Glutamatergic neuron (in vitro differentiated cells): ENCODE measurements at places on chromosomes 11 and 22.
A peak's percentile ranks its signal among the peaks of the same experiment; 100 is the strongest.

- no peak for DNase-seq
These were observed 36.3 kb downstream of the KCNC1 start for GRCh38 chr11:17770917-17771316.

DNA sequence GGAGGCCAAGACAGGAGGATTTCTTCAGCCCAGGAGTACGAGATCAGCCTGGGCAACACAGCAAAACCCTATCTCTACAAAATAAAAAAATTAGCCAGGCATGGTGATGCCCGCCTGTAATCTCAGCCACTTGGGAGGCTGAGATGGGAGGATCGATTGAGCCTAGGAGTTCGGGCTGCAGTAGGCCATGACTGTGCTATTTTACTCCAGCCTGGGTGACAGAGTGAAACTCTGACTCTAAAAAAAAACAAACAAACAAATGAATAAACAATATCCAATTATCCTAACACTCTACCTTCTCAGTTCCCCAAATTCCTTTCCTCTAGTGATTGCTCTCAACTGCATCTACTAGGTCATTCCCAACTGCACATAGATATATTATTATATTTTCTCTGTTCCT lies 5.4 kb downstream of the NUP160 start:
- no peak for DNase-seq

DNA sequence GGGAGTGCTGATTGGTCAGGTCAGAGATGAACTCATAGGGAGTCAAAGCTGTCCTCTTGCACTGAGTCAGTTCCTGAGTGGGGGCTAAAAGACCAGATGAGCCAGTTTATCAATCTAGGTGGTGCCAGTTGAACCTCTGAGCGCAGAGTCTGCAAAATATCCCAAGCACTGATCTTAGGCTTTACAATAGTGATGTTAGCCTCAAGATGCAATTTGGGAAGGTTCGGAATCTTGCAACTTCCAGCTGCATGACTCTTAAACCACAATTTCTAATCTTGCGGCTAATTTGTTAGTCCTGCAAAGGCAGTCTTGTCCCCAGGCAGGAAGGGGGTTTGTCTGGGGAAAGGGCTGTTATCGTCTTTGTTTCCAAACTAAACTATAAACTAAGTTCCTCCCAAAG lies 92.3 kb upstream of the PARVA start:
- DNase-seq = no peak

- no peak for DNase-seq
These were observed 7.0 kb upstream of the NEFH start for GRCh38 chr22:29473001-29473400.

DNA sequence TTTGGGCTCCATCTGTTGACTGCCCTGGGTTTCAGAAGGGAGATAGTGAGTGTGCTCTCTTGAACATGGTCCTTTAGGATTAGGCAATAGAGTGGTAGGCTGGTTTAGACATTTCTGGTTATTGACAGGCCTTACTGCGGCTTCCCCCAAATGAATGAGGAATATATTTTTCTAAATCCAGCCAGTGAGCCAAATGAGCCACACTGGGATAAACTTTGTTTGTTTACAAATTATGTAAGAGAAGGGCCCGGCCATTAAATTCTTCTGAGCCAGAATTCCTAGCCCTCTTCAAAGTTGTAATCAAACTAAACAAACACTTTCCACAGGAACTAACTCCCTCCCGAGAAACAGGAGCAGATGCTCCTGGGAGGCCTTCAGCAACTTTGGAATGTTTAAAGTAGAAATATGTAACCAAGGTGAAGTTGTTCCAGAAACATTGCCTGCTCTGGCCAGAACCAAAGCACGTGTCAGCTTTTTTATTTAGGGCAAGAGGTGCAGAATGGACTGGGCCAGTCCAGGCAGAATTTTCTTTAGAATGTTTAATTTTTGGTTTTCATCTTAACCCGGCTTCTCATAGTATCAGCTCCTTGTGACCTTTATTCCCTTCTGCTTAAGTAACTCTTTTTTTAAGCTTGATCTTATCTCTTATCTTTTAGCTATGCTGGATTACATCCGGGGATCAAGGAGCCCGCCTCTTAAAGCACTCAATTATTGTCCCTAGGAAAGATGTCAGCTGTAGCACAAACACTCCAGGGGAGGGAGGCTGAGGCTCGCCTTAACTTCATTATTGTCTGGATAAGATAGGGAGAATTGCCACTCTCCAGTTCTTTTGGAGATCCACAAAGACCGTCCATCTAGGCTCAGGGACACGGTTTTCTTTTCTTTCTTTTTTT lies 28.7 kb downstream of the ZNRF3 start:
- DNase-seq = no peak

- no peak for DNase-seq
These were observed 317.8 kb downstream of the MIAT start for GRCh38 chr22:26974914-26975803.

- no peak for DNase-seq
These were observed 9.6 kb downstream of the PNPLA5 start for GRCh38 chr22:43882122-43882767.

DNA sequence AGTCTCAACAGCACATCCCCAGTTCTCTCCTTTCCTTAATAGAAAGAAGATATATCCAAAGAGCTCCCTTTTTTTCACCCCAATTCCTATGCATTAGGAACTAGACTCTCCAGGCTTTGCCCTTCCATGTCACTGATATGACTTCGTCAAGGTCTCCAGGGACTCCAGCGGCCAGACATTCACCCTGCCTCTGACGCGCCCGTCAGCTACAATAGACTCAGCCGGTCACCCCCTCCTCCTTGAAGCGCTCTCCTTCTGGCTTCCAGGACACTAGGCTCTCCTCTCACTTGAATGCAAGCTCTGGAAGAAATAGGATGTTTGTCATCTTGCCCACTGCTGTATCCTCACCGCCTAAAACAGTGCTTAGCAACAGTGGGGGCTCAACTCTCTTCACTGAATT lies 14.9 kb upstream of the ELFN2 start:
- no peak for DNase-seq

GRCh38 chr11:65637794-65638419 lies at the start of gene SIPA1:
SIPA1 (plus strand) TSS chr11:65638101; CDS start chr11:65640922, 2,821 bp downstream.
- DNase-seq = peak; percentile 84

- peak; percentile 47 for DNase-seq
These were observed 22.3 kb downstream of the RTN4R start for GRCh38 chr22:20245577-20246367.

- no peak for DNase-seq
These were observed 20.4 kb downstream of the RSPH14 start for GRCh38 chr22:23121424-23121823.

DNA sequence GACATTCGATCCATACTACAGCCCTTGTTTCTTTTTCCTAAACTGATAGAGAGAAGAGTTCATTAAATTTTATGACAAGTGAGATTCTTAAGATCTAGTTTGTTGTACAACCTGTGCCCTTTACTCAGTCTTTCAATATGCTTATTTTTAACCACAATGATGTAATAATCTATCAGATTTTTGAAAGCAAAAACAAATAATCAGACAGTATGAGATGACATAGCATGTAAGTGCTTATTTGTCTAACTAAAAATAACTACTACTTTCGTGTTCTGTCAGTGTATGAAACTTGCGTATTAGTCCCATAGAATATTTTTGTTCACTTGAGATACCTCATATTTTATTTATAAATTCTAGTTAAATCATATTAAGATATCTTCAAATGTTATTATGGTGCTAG lies 33.2 kb downstream of the RAB39A start:
- no peak for DNase-seq

DNA sequence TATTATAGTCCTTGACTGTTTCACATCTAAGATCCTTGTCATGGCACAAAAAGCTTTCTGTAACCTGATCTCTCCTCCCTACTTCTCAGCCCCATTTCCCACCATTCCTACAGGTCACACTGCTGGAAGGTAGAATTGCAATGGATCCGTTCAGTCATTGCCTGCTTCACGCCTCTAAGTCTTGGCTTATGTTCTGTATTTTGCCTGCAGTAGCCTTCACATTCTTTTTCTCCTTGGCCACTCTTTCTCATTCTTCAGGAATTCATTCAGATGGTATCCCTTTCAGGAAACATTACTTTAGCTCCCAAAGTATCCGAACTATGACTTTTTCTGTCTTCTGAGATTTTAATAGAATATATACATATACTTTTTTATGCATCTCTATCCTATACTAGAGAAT lies 731.5 kb downstream of the NTM start:
- no peak for DNase-seq

DNA sequence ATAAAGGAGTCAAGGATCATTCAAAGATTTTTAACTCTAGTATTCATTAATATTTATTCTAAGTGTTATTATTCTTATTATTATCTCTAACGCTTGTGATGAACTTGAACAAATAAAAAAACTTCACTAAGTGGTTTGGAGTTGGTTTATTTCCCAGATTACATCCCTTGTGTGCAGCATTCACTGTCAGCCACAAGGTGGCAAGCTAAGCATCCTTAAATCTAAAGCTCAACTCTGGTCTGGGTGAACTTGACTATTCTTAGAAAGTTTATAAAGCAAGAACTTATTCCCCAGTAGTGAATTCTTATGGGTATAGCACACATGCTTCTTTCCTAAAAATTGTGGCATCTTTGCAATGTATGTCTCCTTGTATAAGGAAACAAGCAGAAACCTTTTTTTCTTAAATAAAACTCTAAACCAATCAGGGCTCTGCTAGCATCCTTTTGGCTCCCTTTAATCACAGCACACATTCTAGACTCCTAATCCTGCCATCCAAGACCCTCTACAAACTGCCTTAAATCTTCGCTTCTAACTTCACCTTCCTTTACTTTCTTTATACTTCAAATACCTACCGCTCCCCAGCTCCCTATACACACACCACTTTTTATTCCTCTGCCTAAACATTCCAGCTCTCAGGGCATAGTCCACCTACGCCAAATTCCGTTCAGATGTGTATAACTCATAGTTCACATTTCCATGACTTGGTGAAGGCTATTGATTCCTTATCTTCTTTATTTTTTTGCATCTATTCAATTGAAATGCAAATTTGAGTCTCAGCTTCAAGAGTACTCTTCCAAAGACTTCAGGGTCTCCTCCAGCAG lies 1068.8 kb downstream of the DLG2 start:
- peak; percentile 27 for DNase-seq

- DNase-seq = no peak
These were observed 94.7 kb downstream of the SERGEF start for GRCh38 chr11:17918049-17918605.

- no peak for DNase-seq
These were observed 94.2 kb downstream of the PTPRJ start for GRCh38 chr11:48074425-48075181.

DNA sequence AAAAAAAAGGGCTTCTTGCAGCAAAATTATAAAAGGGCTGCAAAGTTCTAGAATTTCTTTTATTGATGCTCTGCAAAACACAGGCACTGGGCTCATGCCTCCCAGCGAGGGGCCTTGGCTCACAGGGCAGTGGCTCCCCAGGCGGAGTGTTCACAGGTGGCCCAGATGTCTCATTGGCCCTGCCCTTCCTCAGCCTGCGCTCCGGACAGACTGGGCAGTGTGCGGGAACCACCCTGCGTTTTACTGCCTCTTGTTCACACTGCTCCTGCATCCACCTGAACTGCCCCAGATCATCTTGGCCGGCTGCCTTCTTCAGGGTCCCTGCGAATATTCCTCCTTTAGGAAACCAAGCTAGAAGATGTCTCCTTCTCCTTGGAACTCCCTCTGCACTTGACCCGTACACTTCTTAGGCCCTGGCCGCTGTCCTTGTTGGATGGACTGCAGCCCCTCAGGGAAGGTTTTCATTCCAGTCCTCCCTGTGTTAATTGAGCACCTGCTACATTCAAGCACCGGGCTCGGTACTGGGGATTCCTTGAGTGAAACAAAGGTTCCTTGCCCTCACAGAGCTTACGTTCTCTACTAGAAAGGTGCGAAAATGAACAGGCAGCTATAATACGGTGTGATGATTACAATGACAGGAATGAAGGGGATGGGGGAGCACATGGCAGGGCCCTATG lies 4.5 kb downstream of the TUBA8 start:
- no peak for DNase-seq

GRCh38 chr11:10351765-10352641 lies 47.1 kb downstream of the ADM start:
- peak; percentile 19 for DNase-seq

DNA sequence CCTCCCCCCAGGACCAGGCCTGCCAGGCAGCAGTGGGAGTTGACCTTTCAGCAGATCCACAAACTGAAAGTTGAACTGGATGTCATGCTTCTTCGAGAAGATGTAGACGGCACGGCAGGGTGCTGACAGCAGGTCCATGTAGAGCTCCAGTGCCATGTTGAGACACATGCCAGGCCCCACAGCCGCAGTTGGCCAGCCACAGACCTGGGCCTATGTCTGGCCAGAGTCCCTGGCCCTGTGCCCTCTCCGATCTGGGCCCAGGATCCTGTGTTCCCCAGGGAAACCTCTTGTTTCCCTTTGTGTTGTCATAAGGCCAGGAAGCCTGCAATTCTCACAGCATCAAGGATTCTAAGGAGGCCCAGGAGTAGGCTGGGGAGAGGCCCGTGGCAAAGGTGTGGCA lies at the start of gene GSTT4:
Gene GSTT4, minus strand, starts transcription at position 253 of the 400 bp plus-strand sequence. Its CDS starts 97 bp downstream, at position 156.
- DNase-seq = no peak

GRCh38 chr11:97092823-97093222 lies 703.0 kb downstream of the JRKL start:
- no peak for DNase-seq

DNA sequence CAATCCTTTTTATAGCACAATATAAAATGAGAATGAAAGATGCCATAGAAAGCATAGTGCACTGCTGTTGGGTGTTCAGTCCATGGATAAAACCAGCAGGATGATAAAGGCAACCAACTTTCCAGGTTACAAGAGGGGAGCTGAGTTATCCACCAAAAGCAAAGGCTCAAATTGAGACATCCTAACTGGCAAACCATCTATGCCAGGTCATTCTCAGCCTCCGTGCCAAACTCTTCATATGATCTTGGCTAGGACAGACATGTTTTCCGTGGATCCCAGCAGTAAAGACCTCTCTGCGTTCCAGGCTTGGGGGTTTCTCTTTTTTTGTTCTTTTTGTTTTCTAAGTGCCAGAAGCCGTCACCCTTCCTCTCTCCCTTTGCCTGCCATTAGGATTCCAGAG lies 7.3 kb upstream of the APOA1 start:
- no peak for DNase-seq

DNA sequence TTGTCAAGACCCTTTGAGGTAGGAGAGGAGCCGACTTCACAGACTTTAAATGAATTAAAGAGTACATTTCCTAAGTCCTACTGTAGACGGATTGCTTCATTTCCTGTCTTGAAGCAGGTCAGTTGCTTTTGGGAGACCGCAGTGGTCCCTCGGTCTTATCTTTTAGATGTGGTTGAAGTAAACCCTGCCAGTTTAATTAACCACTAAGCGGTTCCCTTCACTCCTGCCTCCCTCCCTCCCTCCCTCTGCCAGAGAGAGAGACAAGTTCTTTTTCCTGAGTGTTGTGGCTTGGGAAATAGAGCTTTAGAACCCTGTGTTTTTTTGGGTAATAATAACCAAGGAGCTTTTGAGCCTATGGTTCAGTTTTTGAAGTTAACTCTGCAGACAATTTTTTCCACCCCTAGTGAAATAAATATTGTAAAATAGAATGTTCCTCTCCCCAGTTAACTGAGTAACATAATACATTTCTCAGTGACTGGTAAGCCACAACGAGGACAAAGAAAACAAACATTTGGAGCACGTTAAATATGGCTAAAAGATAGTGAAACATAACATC lies 147.5 kb downstream of the LDLRAD3 start:
- DNase-seq = no peak

- no peak for DNase-seq
These were observed 716 bp upstream of the TYMP start for GRCh38 chr22:50530580-50530876.

GRCh38 chr11:126265811-126266210 lies 2.9 kb downstream of the SRPRA start:
- no peak for DNase-seq
